ENCODE measurements at places on chromosomes 1 and 21.

DNA sequence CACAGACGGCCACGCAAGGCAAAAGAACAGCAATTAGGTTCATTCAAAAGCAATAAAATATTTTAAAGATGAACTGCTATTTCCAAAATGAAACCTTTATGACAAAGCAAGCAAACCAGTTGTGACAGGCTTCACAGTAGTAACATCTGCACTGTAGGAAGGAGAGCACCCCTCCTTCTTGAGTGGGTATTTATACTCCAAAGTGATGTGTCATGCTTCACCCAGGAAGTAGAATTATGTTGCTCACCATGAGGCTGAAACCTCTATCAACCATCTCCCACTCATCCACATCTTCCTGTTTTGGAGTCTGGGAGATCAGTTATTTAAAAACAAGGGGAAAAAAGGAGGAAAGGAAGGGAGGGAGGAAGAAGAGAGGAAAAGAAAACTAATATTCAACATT, 885 bp downstream of the OR2T10 start:
- DNase-seq: peak; percentile 51

DNA sequence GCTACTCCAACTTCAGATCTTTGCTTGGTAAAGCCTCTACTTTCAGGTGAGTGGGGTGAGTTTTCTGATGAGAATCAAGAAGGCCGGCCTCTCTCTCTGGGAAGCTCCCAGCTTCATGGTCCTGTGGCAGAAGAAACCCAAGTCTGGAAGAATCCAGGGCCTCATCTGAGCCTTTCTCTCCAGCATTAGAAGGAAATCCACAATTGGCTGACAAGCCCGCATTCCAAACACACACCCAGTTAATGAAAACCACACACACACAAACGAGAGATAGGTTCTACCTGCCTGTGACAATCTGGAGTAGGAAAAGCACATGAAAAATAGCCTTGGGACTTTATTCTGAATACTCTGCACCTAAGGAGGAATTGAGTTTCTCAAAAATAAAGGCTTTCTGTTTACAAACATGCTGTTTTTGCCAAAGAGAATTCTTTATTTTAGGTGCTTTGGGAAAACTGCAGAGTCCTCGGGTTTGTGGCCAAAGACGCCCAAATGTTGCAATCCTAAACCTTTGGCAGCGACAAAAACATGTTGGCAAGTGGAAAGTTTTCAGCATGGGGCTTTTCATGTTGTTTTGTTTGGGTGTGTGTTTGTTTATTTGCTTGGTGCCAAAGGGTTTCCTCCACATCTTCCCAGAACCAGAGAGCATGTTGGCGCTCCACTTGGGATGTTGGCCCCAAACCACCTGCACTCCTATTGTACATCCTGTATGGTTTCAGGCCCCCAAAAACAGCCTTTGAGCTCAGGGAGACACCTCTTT, 216.2 kb downstream of the SETD4 start:
- no peak for DNase-seq

DNA sequence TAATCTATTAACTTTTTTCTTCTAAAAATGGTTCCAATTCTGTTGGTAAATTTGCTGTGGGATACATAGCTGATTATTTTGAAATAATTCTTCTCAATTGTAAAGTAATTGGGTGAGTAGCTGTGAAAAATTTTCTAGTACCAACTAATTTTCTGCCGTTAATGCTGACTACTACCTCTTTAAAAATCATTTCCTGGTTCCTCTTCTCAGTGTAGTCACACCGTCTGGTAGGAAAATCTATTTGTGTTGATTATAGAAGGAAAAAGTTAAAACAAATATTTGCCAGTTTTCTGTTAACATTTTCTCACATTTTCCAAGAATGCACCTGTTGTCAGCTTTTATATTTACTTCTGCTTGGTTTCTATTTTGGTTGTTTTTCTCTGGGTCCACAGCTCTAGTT, 82.0 kb downstream of the MAP3K21 start:
- no peak for DNase-seq

DNA sequence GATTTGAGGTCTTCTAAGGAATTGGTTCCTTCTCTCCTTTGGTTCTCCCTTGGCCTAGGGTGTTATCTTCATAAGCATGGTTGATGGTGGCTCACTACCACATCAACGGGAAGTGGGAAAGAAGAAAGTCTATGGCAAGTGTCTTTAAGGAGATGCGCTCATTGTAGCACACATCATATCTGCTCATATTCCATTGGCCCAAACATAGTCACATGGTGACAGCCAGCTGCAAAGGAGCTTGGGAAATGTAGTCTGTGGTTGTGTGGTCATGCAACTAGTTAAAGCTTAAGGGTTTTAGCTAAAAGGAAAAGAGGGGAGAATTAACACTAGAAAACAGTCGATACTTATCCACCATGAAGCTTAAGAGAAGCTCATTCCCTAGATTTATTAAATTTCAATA, 11.4 kb upstream of the MRPS6 start:
- DNase-seq: peak; percentile 11

GRCh38 chr1:8476006-8476405, 158.1 kb downstream of the SLC45A1 start:
- peak; percentile 74 for DNase-seq

- no peak for DNase-seq
Observed at GRCh38 chr21:44723177-44724131, 12.1 kb upstream of the TSPEAR start.

- no peak for DNase-seq
Observed at GRCh38 chr1:197798492-197798891, 23.2 kb upstream of the DENND1B start.

- DNase-seq: peak; percentile 97
Observed at GRCh38 chr21:37866027-37866426, 50.2 kb downstream of the KCNJ6 start.

DNA sequence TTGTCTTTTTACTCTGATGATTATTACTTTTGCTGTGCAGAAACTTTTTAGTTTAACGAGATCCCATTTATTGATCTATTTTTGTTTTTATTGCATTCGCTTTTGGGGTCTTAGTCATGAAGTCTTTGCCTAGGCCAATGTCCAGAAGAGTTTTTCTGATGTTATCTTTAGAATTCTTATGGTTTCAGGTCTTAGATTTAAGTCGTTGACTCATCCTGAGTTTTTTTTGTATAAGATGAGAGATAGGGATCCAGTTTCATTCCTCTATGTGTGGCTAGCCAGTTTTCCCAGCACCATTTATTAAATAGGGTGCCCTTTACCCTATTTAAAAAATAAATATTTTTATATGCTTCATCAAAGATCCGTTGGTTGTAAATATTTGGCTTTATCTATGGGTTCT, 13.2 kb downstream of the MAN1C1 start:
- no peak for DNase-seq

DNA sequence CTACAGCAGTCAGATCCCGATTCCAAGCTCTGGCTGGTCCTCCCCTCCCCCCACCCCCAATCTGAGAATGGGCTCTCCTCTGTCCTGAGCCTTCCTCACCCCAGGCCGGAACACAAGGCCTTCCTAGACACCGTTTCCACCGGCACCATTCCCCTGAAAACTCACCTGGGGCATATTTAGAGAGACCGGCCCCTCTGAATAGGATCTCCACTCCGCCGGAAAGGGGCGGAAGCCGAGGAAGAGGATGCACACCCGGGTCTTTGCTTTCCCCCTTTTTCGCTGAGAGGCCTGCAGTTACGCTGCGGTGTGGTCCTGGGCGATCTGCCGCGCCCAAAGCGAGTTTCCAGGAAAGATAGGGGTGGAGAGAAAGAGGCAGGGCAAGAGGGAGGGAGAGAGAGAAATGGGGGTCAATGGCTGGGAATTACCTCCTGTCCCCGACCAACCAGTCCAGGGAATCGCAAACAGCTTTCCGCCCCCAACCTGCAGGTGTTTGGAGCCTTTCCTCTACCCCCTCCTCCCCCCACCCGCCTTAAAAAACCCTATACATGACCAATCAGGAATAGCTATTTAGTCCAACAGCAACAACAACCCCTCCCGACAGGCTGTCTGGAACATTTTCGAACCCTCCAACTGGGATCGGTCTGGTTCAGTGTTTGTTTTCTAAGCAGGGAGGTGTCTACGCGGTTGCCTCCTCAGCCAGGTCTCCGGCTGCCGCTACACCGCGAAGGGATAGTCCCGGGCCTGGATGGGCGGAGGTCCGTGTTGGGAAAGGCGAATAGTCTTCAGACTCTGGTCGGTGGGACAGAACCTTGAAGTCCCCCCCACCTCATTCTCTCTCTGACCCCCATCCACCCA, 2.8 kb downstream of the TAL1 start:
- DNase-seq: no peak

- no peak for DNase-seq
Observed at GRCh38 chr1:168911370-168911769, 182.4 kb upstream of the DPT start.

DNA sequence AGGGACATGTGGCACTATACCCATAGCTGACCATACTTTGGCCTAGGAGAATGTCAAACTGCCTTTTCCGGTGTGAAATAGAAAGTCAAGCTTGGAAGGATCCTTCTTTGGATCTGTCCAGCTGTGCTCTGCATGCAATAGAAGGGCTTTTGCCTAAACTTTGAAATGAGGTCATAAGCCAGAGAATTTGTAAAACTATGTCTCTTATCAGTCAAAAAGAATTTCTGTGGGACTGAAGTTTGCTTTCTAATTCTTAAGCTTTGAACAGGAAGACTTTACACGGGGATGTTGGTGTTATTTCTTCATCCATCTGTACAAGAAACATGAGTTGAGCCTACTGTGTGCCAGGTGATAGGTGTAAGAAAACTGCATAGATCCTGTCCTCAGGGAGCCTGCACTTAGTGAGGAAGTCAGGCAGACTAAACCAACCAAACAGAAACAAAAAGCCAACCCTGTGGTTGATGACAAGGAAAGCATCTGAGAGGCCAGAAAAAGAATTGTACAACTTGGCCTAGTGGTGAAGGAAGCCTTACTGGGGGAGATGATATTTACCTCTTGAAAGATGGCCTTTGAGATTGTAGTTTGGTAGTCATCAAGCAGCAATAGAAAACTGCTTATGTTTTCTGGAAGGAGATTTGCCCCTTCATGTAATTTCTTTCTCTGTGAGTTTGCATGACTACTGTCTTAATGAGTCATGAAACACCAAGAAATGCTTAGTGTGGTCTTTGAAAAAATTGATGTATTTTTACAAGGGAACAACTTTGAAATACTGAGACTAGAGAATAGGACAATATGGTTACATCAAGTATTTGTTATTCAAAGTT, 24.8 kb downstream of the TGFB2 start:
- DNase-seq: no peak

DNA sequence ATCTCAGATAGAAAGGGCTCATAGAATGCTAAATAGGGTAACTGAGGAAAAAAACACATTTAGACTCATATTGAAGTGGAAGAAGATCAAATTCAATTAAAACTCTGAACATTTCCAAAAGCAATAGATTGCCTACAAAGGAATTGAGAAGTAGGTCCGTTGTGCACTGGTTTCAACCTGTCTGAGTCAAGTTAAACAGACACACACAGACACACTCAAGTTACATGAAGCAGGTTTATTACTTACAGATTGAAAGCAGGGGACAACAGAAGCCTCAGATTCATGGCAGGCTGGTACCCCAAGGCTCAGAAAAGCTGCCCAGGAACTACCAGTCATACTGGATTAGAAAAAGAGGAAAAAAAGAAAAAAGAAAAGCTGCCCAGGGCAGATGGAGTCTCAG, 20.7 kb upstream of the S100A2 start:
- DNase-seq: no peak

- DNase-seq: no peak
Observed at GRCh38 chr1:218660678-218661053, 315.5 kb downstream of the TGFB2 start.

DNA sequence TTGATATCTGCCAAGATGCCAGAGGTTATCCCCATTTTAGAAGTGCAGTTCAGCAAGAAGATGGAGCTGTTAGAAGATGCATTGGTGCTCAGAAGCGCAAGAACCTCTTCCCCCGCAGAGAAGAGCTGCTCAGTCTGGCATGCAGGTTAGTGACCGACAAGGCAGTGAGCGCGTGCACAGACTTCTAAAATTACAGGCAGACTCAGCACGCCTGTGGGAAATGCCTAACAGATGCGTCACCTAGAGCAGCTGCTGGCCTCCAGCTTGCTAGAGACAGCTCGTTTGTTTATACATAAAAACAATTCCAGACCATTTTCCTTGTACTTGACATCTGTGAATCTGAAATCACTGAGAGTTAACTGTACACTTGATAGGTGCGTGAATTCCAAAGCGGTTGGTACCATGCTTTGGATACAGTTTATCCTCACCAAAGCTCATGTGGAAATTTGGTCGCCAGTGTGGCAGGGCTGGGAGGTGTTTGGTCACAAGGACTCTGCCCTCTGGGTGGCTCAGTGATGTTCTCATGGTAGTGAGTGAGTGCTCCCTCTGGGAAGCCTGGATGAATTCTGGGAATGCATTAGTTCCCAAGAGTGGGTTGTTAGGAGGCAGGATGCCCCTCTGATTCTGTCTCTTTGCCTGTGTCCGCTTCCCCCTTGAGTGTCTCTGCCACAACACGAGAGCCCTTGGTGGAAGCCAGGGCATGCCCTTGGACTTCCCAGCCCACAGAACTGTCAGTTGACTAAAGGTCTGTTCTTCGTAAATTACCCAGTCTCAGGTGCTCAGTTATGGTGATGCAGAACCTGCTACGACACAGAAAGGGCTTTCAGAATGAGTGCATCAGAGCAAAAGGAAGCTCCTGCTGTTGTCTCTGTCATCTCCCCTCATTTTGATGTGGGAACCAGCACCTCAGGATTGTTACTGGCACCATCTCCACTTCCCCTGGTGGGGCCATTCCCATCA, 24.4 kb downstream of the SNAP47 start:
- DNase-seq: no peak

- peak; percentile 24 for DNase-seq
Observed at GRCh38 chr1:82775406-82776000, 974.8 kb downstream of the ADGRL2 start.

- DNase-seq: no peak
Observed at GRCh38 chr21:26013970-26014369, 156.6 kb downstream of the APP start.

GRCh38 chr21:36584980-36585940, 105.3 kb upstream of the CLDN14 start:
- no peak for DNase-seq

DNA sequence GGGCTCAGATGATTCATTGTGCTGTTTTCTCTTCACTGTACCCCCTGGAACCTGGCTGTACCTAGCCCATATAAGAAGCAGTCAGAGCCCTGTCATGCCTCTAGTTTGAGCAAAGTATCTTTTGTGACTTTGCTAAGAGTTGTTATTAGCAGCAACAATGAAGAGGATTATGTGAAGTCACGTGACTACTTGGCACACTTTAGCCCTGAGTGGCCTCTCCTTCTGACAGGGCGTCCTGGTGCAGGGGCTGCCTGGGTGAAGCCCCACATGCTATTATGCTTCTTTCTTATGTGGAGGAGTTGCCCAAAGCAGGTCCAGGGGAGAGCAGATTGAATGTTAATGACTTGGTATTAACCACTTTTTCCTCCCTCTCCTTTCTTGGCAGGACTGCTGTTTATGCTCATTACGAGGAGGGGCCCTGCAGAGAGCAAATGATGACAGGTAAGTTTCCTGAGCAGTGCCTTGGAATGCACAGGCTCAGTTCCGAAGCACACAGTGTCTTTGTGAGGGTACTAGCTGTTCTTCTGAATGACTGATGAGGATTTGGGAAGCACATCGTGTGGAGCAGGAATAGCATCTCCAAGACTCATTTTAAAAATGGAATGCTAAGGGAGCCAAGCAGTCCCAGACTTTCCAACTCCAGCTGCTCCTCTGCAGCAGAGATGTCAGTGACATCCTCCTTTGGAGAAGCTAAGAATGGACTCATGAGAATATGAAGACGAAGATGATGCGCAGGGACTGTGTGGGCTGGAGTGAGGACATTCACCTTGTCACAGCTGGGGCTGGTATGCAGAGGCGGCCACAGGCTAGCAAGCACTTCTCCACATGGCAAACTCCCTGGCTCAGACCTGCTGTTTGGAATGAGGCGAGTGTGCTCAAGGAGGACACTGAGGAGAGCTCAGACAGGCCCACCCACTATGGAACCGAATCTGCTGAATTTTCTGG, 15.2 kb upstream of the ST3GAL3 start:
- DNase-seq: no peak

- DNase-seq: no peak
Observed at GRCh38 chr1:21639594-21640041, 29.5 kb downstream of the RAP1GAP start.
